ENCODE measurements at places on chromosomes 2 and 18.

DNA sequence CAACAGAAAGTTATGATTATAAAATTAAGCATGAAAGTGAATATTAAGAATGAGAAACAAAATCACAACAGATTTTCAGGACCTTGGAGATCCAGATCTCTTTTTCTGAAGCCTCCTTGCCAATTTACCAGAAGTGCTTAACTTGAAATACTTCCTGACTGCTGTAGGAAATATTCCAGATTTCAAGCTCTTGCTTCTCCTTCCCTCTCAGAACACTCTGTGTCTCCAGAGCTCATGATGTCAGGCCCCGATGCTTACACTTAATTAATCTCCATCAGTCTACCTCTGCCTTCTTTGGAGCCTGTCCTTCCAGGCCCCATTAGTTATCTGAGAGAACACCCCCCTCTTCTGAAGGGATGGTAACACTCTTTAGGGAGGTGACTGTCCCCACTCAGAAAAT, 20.7 kb upstream of the NT5C1B start:
- no peak for DNase-seq

GRCh38 chr2:38390947-38391346, 13.9 kb upstream of the ATL2 start:
- DNase-seq: no peak

- DNase-seq: no peak
Observed at GRCh38 chr2:159410276-159410675, 123.8 kb upstream of the WDSUB1 start.

GRCh38 chr2:15041429-15041837, 408.9 kb downstream of the LRATD1 start:
- DNase-seq: no peak
